D341Med (cell line): ENCODE measurements at places on chromosomes 3 and 15.

DNA sequence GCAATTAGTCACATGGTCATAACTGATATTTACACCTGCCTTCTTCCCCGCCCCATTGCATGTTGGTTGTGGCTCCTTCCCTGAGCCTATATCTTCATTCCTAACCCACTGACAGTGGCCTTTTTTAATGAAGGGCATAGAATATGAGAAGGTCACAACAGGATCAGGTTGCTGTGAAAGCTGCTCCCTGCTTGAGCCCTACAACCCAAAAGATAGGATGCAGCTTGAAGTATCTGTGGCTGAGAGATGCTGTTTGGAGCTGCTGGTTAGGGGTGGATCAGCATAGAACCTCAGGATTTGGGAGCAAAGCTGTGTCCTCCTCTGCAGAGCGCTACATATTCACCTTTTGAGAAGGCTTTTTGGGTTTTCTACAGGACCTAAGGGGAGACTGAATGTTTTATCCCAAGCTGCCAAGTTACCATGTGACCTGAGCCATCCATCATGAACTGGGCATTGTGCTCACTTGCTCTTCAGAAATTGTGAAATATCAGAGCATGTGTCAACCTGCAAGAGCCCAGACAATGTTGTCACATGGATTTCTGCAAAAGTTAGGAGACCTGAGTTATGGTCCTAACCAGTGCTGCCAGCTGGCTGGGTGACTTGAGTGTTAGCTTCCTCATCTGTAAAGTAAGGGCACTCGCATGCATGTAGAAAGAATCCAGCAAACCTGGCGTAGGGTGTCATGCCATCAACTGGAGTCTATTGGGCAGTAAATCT lies 49.8 kb upstream of the ARL8B start:
- DNase-seq: no peak

DNA sequence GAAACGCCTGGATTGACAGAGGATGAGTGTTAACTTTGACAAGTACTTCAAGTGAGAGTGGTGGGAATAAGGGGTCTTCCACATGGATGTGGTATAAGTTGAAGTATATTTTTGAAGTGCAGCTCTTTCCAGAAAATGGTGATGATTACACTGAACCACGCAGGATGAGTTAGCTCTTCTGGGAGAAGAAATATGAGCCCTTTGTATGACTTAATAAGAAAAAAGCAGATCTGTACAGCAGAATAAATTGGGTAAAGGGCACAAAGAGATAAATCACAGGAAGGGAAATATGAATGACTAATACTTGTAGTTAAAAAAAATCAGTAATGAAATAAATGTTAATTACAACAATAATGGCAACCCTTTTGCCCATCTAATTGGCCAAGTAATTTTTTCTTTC lies 1.3 kb downstream of the CCR3 start:
- DNase-seq: no peak

DNA sequence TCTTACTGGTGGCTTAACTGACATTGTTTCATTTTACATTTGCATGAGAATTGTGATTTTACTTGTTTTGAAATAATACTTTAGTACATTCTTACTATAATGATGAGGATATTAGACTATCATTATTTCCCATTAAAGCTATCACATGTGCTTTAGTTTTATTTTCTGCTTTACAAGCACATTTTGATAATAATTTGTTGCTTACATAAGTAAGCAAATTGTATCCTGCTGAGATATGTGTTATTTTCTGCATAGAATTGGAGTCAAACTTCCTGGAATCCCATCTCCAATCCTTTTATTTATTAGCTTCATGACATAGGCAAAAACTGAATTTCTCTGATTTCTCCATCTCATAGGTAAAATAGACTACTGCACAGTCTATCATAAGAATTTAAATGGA lies 847.4 kb downstream of the DIPK2A start:
- no peak for DNase-seq

DNA sequence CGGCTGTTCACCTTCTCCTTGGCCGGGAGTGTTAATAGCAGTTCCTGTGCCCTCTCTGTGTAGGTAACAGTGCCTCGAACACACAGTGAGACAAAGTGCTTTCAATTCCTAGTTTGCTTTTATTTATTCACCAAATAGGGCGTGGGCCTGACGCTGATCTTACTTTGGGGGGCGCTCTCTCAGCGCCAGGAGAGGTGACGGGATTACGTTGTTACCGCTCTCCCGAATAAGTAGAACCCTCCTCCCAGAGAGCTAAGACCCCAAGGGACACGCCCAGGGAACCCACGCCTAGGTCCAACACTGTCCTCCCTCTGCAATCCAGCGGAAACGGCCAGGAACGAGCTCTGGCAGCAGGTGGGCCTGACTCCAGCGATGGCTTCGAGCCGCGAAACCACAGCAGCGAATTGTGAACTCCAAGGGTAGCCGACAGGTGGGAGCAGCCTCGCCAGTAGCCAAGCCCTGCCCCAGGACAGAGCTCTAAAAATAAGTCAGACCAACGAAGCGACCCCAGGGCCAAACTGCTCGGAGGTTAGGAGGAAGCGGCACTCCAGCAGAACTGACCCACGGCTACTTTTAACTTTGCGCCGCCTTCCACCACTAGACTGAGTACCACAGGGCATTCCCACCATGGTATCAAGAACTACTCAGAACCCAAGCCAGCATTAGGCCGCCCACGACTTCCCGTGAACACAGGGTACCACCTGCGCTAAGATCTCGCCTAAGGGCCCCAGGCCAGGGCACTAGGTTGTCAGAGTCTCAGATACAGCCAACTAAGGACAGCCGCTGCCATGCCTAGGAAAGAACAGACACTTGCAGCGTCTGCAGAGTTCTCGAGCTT lies 1.6 kb upstream of the SIN3A start:
- DNase-seq: no peak

GRCh38 chr3:39936848-39937247 lies 127.4 kb downstream of the MYRIP start:
- DNase-seq: no peak

GRCh38 chr3:194382196-194382891 lies 12.8 kb upstream of the LRRC15 start:
- no peak for DNase-seq

DNA sequence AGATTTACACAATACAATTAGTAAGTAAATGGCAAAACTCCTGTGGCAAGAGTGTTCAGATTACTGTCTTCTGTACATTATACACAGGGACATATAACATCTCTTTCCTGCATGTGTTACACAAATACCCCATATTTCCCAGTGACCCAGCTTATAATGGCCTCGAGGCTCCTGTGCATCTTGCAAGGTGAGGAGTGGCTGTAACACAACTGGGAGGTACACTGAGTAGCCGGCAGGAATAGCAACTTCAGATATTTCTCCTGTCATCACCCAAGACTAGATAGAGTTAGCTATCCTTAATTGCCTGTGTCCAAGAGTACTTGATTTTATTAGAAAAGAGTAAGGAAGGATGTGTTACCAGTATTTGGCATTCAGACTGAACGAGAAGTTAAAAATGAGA lies 5.6 kb downstream of the GMPS start:
- DNase-seq: no peak

DNA sequence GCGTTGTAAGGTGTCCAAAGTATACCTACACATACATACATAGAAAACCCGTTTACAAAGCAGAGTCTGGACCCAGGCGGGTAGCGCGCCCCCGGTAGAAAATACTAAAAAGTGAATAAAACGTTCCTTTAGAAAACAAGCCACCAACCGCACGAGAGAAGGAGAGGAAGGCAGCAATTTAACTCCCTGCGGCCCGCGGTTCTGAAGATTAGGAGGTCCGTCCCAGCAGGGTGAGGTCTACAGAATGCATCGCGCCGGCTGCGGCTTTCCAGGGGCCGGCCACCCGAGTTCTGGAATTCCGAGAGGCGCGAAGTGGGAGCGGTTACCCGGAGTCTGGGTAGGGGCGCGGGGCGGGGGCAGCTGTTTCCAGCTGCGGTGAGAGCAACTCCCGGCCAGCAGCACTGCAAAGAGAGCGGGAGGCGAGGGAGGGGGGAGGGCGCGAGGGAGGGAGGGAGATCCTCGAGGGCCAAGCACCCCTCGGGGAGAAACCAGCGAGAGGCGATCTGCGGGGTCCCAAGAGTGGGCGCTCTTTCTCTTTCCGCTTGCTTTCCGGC lies 318.6 kb downstream of the FGF12 start:
- DNase-seq: peak; percentile 80

DNA sequence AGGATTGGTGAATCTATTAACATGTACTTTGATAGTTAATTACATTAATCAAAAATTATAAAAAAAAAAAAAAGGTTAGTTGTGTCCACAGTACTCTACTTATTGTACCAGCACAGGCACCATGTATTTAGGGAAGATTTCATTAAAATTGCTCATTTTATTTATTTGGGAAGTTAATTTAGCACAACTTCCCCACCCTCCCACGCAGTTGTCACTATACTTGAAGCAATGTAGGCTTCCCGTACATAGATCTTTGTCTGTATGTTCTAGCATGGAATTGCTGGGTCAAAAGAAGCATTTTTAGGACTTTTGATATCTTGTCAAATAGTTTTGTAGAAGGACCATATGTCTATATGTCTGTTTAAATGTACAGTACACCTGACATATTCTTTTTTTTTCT lies 4.4 kb downstream of the GPR27 start:
- DNase-seq: no peak

GRCh38 chr3:46960081-46960701 lies 16.4 kb downstream of the CCDC12 start:
- DNase-seq: no peak

GRCh38 chr3:57911593-57911992 lies 96.6 kb upstream of the FLNB start:
- DNase-seq: no peak

GRCh38 chr15:68617001-68617400 lies 38.2 kb downstream of the CORO2B start:
- DNase-seq: no peak

DNA sequence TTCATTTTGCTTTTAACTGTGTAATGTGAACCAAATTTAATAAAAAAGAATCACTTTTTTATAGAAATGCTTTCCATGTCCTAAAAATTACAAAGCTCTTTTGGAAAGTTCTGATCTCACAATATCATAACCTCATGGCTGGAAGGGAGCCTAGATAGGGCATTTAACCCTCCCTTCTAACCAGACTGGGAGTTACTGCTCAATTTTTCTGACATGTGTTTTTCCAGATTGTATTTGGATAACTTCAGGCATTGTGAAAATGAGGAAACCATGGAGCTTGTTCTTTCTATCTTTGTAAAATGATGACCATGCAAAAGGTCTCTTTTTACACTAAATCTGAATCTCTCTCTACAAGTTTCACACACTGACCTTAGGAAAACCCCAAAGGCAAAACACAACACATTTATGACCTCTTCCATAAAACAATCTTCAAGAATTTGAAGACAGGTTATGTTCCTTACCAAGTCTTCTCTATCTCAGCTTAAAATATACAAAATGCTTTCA lies 508.8 kb downstream of the DIPK2A start:
- no peak for DNase-seq

- no peak for DNase-seq
Observed at GRCh38 chr3:71125738-71126137, 457.8 kb downstream of the FOXP1 start.

DNA sequence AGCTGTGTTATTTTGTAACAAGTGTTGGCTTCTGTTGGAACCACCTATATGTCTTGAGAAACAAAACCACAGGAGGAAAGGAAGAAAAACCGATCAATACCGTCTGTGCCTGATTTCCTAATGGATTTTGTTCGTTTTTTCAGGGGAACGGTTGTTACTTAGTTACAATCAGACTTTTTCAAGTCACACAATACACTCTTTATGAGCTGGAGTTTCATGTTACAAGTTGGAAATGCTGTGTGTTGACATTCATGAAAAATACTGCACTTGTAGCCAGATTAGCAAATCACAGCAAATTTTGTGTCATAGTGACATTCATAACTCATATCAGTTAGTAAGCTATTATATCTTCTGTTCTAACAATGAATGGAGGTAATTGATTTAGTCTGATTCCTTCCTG lies 78.9 kb downstream of the SLTM start:
- no peak for DNase-seq

DNA sequence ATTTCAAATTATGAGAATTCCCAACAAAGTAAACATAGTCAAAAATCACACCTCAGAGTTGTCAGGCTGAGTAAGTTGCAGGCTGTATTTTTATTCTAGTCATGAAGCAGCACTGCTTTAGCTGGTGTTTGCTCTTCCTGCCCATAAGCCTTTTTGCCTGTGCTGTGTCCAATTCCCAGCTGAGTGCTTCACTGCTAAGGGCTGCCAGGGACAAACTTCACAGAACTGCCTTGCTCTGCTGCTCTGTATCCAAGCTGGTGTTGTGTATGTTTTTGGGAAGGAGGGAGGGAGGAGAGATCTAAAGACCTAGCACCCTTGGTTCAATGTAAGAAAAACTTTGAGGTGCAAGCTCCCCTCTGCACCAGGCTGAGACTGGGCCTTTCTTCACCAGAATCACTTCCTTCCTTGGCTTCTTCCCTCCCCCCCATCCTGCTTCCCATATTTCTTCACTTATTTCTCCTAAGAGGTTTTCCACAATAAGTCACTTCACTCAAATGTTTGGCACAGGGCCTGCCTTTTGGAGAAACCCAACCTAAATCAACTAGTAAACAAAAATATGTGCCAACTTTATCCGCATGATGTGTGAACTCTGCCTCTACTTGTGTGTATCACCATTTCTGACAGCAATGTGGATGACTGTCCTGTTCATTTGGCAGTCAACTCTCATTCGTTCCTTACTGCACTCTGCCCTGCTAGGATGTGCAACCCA lies 156.1 kb downstream of the TBL1XR1 start:
- DNase-seq: no peak

DNA sequence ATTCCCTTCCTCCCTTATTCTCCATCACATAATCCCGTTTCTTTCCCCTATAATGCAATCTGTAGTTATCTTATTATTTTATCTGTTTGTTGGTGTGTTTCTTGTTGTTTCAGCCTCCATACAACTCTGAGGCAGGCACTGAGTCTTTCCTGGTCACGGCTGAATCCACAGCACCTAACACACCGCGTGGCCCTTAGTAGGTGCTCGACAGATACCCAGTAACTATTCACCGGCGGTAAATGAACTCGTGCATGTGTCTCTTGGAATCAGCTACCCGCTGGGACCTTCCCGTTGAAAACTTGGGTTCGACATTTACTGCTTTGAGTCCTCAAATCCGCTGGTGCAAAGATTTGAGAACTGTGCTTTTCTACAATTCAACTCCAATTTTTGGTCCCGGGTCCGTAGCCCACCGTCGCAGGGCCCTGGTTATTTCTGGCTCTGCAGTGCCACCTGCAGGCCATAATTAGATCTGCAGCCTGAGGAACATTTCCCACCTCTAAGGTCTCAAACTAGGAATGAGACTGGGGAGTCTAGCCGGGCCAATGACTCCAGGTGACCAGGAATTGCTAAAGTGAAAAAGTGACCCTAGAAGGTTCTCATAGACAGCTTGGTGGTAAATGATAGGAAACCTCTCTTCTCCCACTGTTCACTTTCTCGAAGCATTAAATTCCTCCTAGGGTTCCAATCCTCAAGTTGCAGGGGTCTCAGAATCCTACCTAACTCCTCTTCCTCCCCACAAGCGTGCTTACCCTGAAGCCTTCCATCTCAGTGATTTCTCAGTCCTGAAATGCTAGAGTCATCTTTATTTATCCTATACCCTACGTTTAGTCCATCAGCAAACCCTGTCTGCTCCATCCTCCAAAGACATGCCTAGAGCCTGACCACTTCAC lies 40.0 kb upstream of the TRH start:
- peak; percentile 77 for DNase-seq

- DNase-seq: no peak
Observed at GRCh38 chr3:195151866-195152541, 119.0 kb downstream of the XXYLT1 start.

GRCh38 chr3:110341047-110341446 lies 730.6 kb upstream of the NECTIN3 start:
- DNase-seq: no peak
